Placental epithelial cell (primary cell): ENCODE measurements at places on chromosomes 11 and 22. TPM values are rescaled to one million over a fixed set of nuclear protein-coding genes. Genes with fewer than 3 reads are reported as not detected.

The OR52L1 gene
- not detected in 2 replicates for total RNA-seq

The BAIAP2L2 gene
- total RNA-seq = under 0.01 TPM in 1 of 2 replicates, not detected in the other

The MPPED2 gene
- total RNA-seq = not detected in 2 replicates

The SAA2 gene
- not detected in 2 replicates for total RNA-seq

The WNT7B gene
- 0.11 TPM in 1 of 2 replicates, not detected in the other for total RNA-seq

The PDGFD gene
- 3.5 and 4.0 TPM in 2 replicates for total RNA-seq

The FXYD2 gene
- not detected in 2 replicates for total RNA-seq

The SLCO2B1 gene
- under 0.01 TPM in 1 of 2 replicates, not detected in the other for total RNA-seq

The LRRC56 gene
- 0.22 and 1.6 TPM in 2 replicates for total RNA-seq
